Naive thymus-derived CD8-positive, alpha-beta T cell (primary cell): ENCODE measurements at places on chromosomes 13 and 19. TPM values are rescaled to one million over a fixed set of nuclear protein-coding genes. Genes with fewer than 3 reads are reported as not detected.
A peak's percentile ranks its signal among the peaks of the same experiment; 100 is the strongest.

DNA sequence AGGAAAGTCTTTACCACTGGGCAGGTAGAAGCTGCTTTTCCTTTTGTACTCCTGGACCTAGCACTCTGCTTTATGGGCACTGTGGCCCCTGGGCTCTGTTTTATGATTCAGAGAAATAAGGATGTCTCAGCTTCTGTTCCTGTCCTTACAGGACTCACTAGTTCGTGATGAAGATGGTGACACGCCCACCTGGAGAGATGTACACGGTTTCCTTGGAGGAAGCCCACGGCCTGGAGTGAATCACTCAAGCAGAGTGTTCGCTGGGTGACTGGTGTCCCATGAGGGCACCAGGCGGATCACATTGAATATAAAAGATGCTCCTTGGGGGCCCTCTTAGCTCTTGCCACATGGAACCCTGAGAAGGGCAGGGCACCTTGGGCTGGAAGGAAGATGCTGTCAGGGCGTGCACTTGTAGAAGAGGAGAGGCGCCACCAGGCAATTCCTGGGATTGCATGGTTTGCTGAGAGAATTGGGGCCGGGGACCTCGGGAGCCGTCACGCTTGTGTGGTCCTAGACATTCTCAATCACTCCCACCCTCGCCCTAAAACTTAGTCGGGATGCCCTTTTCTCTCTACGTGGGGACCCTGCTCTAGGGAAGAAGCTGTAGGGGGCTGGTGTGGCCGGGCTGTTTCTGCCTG is 202.6 kb downstream of the TSHZ3 start:
- no peak overlapping the region for H3K4me3 ChIP-seq
- DNase-seq = no peak
- H3K36me3 ChIP-seq = no peaks in the 10 kb centered on the region
- no peaks in the 10 kb centered on the region for H3K27me3 ChIP-seq

- H3K27ac ChIP-seq = no peak overlapping the region
- no peak for DNase-seq
- H3K4me3 ChIP-seq = no peak overlapping the region
- H3K4me1 ChIP-seq = no peaks in the 10 kb centered on the region
These were observed 378.7 kb downstream of the LIG4 start for GRCh38 chr13:107836685-107837084.

GRCh38 chr13:46782691-46783090 is 14.3 kb downstream of the ESD start:
- peaks cover 8% of the 10 kb centered on the region for H3K4me1 ChIP-seq
- H3K27ac ChIP-seq = no peak overlapping the region
- H3K36me3 ChIP-seq = peaks cover 83% of the 10 kb centered on the region
- no peak for DNase-seq
- no peak overlapping the region for H3K4me3 ChIP-seq

GRCh38 chr19:13018035-13018914 is 23.0 kb downstream of the NFIX start:
- H3K4me3 ChIP-seq = no peak overlapping the region
- no peak for DNase-seq
- H3K27me3 ChIP-seq = peaks cover 11% of the 10 kb centered on the region
- no peak overlapping the region for H3K27ac ChIP-seq
- peaks cover 18% of the 10 kb centered on the region for H3K4me1 ChIP-seq
- no peaks in the 10 kb centered on the region for H3K36me3 ChIP-seq

DNA sequence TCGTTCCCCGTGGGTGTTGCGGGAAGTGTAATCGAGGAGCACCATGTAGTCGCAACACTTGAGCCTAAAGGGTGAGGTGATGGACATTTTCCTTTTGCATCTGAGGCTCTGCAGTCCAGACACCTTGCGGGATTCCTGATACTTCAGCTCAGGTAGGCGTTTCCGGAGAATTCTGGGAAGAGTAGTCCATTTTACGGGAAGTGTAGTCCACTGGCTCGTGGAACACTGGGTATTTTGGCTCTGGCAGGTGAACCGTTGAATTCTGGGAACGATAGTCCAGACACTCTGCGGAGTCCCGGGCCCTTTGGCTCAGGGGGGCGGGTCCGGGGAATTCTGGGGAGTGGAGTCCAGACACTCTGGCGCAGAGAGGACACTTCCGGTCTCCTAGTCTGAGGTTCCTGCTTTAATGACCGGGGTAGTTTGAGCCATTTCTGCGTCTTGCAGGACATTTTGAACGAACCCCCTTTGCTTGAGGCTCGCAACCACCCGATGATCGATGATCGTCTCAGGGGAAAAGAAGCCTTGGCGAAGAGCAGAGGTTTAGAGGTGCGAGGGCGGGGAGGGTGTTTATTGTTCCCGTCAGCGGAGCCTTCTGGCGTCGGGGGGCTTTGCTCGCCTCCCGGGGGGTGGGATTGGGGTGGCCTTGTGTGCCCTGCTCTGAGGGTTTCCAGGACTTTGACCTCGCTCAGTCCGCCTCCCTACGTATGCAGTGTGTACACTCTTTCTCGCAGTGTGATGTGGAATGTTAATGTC is at the start of gene ZNF223:
TSS of gene ZNF223 (plus strand) at position 387 of the 753 bp plus-strand sequence. CDS start 3,141 bp downstream, outside the sequence.
- H3K36me3 ChIP-seq = peaks cover 37% of the 10 kb centered on the region
- peaks cover 3% of the 10 kb centered on the region for H3K27me3 ChIP-seq
- DNase-seq = peak; percentile 36
- peaks cover 13% of the 10 kb centered on the region for H3K4me1 ChIP-seq

- no peak overlapping the region for H3K27ac ChIP-seq
- no peak for DNase-seq
- H3K27me3 ChIP-seq = no peaks in the 10 kb centered on the region
These were observed 471.0 kb downstream of the COG6 start for GRCh38 chr13:40126306-40127085.

DNA sequence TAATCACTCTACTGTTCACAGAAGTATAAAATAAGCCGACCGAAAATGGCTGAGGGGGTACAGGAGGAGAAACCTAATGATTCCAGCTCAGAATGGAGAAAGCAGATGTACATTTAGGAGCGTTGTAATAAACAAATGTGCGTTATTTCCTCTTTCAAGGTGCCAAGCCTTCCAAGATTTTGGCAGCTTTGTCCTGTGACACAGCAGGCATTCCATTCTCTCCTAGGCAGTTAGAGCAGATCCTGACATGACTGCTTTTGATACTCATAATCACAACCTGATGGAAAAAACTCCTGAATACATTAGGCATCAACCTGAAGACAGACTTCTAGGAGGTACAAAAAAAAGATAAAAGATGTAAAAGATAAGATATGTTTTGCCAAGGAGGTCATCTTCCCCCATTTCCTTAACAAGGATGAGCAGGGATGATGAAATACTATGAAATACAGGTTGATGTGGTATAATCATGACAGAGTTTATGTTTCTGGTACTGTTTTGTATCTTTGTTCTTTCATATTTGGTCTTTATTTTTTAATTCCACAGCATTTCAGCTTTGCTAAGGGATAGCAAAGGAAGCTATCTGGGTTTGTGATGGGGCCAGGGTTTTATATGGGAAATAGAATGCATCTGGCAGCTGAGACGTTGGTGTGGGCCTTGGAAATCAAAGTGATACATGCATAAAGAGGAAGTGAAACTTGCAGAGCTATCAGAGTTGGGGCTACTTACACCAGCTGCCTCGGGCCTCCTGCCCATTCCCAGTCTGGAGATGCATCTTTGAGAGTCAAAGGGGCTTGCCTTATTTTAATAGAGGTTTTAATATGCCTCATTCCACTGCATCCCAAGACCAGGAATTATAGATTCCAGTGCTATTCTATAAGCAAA is 222.5 kb downstream of the OXGR1 start:
- H3K27me3 ChIP-seq = no peaks in the 10 kb centered on the region
- no peaks in the 10 kb centered on the region for H3K4me1 ChIP-seq
- no peak overlapping the region for H3K27ac ChIP-seq
- H3K36me3 ChIP-seq = peaks cover 4% of the 10 kb centered on the region
- H3K4me3 ChIP-seq = no peak overlapping the region
- no peak for DNase-seq

GRCh38 chr13:38045278-38046048 is 175.9 kb upstream of the TRPC4 start:
- H3K4me3 ChIP-seq = no peak overlapping the region
- no peak overlapping the region for H3K27ac ChIP-seq
- H3K27me3 ChIP-seq = no peaks in the 10 kb centered on the region
- DNase-seq = no peak

DNA sequence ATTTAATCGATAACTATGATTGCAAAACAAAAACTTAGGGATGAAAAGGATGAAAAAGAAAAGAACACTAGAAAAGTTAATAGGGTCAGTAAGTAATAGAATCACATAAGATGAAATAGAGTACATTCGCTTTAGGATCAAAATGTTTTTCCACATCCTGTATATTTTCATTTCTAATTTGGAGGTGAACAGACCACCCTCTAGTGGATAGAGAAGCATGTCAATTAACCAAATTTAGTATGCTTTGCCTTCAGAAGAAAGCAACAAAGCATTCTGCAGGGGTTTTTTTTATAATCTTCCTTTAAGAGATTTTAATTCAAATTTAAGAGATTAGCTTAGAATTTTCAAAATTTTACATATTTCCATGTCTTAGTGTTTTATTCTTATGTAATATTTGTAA is 611.0 kb upstream of the SGCG start:
- no peak overlapping the region for H3K27ac ChIP-seq
- H3K36me3 ChIP-seq = no peaks in the 10 kb centered on the region
- H3K27me3 ChIP-seq = no peaks in the 10 kb centered on the region
- no peak overlapping the region for H3K4me3 ChIP-seq
- no peak for DNase-seq

- DNase-seq = no peak
- H3K4me1 ChIP-seq = peaks cover 30% of the 10 kb centered on the region
- no peak overlapping the region for H3K4me3 ChIP-seq
These were observed 23.2 kb downstream of the HSPH1 start for GRCh38 chr13:31138515-31138914.

DNA sequence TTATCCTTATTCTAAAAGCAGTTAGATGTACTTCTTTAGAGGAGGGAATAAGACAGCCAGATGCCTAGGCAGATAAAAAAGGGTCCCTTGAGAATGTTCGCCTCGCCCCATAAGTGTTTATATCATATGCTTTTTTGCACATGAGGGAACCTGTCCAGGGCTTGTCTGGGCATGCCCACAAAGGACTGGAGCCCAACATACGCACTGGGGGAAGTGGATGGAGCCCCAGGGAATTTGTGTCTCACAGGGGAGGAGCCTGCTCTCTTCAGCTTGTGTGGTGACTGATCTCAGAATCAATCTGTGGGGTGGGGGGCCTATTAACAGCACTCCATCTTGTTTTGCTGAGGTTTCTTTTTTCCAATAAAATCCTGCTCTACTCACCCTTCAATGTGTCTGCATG is 22.6 kb downstream of the MED4 start:
- H3K4me1 ChIP-seq = no peaks in the 10 kb centered on the region
- DNase-seq = no peak
- H3K27me3 ChIP-seq = no peaks in the 10 kb centered on the region
- H3K4me3 ChIP-seq = no peak overlapping the region
- peaks cover 14% of the 10 kb centered on the region for H3K36me3 ChIP-seq
- H3K27ac ChIP-seq = no peak overlapping the region

DNA sequence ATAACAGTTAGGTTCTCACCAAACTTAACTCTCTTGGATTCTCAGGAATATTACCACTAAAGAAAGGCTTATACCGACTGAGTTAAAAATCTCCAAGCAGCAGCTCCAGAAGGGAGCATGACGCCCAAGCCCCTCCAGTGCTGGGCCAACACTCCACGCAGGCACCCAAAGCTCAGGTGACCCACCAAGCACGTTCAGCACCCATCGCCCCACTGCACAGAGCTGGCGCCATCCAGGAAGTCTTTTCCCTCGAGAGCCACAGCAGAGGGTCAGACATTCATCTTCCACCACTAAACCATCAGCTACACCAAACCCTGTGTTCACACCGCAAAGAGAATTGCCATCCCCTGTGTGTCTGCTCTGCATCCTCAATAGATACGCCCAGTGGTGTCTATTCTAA is 65.7 kb downstream of the SOX1 start:
- peaks cover 19% of the 10 kb centered on the region for H3K27me3 ChIP-seq
- H3K36me3 ChIP-seq = no peaks in the 10 kb centered on the region
- no peak overlapping the region for H3K27ac ChIP-seq
- H3K4me1 ChIP-seq = peaks cover 1% of the 10 kb centered on the region
- no peak for DNase-seq

GRCh38 chr13:74026753-74027152 is 107.5 kb downstream of the KLF12 start:
- peaks cover 79% of the 10 kb centered on the region for H3K4me1 ChIP-seq
- peak; percentile 69 for DNase-seq
- H3K4me3 ChIP-seq = peak overlapping the region; percentile 87
- peaks cover 17% of the 10 kb centered on the region for H3K36me3 ChIP-seq

- H3K27me3 ChIP-seq = no peaks in the 10 kb centered on the region
- H3K4me1 ChIP-seq = peaks cover 18% of the 10 kb centered on the region
- no peaks in the 10 kb centered on the region for H3K36me3 ChIP-seq
- H3K27ac ChIP-seq = peak overlapping the region; percentile 33
- H3K4me3 ChIP-seq = peak overlapping the region; percentile 55
- no peak for DNase-seq
These were observed 1.2 kb upstream of the MYDGF start for GRCh38 chr19:4671185-4671851.

DNA sequence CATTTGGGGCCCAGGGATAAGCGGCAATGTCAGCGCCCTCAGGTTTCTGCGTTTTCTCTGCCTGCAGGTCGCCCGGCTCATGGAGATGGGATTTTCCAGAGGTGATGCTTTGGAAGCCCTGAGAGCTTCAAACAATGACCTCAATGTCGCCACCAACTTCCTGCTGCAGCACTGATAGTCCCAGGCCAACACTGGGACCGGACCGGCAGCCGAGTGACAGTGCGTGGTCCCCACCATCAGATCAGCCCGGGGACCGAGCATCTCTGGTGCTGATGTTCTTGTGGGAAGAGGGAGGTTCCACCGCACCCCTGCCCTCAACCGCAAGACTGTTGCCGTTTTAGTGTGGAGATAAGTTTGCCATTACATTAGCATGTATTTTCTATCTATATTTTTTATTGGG is 78.0 kb upstream of the GPR183 start:
- H3K4me1 ChIP-seq = peaks cover 90% of the 10 kb centered on the region
- DNase-seq = no peak
- H3K27me3 ChIP-seq = no peaks in the 10 kb centered on the region

GRCh38 chr13:43773602-43774001 is 13.2 kb downstream of the ENOX1 start:
- H3K27ac ChIP-seq = no peak overlapping the region
- no peak overlapping the region for H3K4me3 ChIP-seq
- no peak for DNase-seq
- no peaks in the 10 kb centered on the region for H3K4me1 ChIP-seq
- peaks cover 8% of the 10 kb centered on the region for H3K27me3 ChIP-seq

GRCh38 chr13:45564133-45564776 is 51.3 kb downstream of the ERICH6B start:
- no peak overlapping the region for H3K27ac ChIP-seq
- H3K4me3 ChIP-seq = no peak overlapping the region
- no peaks in the 10 kb centered on the region for H3K4me1 ChIP-seq
- H3K27me3 ChIP-seq = peaks cover 14% of the 10 kb centered on the region
- peaks cover 8% of the 10 kb centered on the region for H3K36me3 ChIP-seq

The HCST gene
- 87.7 TPM for total RNA-seq

The APOE gene
- total RNA-seq = 3.6 TPM

The ATP5F1D gene
- total RNA-seq = 89.0 TPM

The GJB2 gene
- total RNA-seq = not detected

The AZU1 gene
- total RNA-seq = 0.36 TPM

The CATSPERD gene
- total RNA-seq = not detected

The MBD3L2B gene
- total RNA-seq = not detected

The GNG7 gene
- 8.5 TPM for total RNA-seq
